ENCODE measurements at places on chromosomes 6 and 20. TPM values are rescaled to one million over a fixed set of nuclear protein-coding genes. Genes with fewer than 3 reads are reported as not detected.

The HCRTR2 gene
- total RNA-seq: not detected

The CTAGE9 gene
- 6.2 TPM for total RNA-seq

The MYMX gene
- total RNA-seq: not detected

The GSTA3 gene
- not detected for total RNA-seq

The CALHM4 gene
- total RNA-seq: not detected

The TASP1 gene
- total RNA-seq: 9.3 TPM

DNA sequence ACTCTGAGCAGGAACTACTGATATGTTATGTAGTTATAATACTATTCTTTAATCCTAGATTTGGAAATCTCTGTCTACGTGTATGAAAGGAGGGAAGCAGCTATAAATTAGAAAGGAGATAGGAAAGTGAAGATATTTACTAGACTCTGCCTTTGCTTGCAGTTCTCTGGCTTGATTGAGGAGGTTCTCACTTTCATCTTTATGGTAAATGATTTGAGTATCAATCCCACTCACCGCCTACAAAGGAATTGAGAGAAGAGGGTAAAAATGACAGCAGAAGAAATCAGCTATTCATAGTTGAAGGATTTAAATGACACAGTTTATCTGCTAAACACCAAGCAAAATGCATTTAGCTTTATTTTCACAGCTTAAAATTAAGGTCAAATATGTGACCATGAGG, 67.3 kb downstream of the FAM229B start:
- no peak for DNase-seq

DNA sequence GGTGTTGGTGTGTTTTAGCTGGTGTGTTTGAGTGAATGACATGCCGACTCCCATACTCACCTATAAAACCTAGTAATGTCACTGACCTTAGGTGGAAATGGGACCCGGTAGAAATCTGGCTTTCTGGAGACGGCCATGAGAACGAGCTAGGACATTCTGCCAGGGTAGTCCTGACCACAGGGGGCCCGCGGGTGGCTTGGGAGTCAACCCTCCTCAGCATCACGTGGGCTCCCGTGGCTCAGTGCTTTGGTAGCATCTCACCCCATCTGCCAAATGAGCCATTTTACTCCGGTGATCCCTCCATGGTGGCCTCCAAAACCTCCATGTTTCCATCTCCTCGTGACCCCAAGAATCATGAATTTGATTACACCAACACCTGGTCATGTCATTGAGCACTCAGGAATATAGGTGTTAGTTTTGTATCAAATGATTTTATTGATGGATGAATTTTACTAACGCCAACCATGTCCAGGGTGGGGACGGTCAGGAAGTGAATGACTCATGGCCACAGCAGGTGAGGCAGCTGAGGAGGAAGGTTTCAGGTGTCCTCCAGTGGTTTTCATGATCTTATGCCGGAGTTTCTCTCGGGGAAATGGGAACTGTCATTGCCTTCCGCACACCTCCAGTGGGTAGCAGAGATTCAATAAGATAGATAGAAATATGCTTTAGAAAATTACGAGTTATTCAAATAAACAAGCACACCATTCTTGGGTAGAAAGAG, 195.0 kb downstream of the SYNDIG1 start:
- DNase-seq: no peak

GRCh38 chr6:80939898-80940297, 812.6 kb downstream of the TENT5A start:
- no peak for DNase-seq

- no peak for DNase-seq
Measured at GRCh38 chr20:45958593-45958992, 13.4 kb downstream of the ZNF335 start.

DNA sequence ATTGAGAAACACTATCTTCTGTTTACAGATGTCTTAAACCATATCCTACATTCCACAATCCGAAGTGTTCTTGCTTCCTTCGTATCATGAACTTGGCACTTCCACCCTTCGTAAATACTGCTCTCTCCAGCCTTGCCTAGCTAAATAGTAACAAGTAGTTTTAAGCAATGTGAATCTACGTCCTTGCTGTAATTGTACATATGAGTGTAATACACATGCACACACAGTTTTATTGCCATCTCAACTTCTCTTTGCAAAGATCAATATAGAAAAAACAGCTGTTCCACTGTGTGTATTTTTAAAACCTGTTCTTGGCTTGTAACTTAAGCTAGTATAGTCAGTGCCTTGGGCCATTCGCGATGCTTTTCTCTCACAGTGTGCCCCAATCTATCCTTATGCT, 1524.7 kb downstream of the GRIK2 start:
- no peak for DNase-seq

DNA sequence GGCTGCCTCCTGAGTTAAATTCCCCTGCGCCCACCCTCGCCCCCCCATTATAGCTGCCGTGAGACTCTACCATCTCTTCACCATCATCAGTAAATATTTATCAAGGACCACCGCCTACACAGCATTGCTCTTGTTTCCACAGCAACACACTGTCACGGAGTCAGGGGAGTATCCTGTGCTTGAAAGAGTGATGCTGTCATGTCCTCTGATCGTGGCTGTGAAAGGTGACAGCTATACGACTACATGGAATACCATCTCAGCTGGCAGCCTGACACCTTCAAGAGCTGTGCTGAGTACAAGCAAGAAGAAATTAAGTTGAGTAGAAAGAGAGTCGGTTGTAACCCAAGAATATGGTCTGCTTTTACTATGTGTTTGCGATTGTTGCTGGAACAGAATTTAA, 3.4 kb downstream of the PTPRT start:
- no peak for DNase-seq

DNA sequence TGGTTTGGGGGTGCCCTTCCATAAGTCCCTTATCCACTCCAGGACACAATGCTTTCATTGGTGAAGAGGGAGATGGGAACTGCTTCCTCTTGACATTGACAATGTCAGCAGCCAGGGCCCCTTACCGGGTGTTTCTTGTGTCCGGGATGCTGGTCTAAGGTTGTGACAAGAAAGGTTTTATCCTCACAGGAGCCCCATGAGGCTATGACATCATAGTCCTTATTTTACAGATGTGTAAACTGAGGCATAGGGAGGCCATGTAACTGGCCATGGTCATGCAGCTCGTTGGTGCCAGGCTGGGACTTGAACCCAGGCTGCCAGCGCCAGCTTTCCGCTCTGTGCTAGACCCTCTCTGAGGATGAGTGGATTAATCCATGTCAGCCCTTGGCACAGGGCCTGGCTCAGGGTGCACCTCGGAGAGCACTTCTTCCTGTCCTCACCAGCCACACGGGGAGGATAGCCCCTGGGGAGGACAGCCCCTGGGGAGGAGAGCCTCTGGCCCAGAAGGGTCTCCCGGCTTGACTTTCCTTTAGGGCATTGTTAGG, 157.3 kb downstream of the SYCP2 start:
- DNase-seq: peak; percentile 14

GRCh38 chr20:41524980-41525613, 93.1 kb downstream of the CHD6 start:
- DNase-seq: peak; percentile 86

- DNase-seq: no peak
Measured at GRCh38 chr6:73579389-73579788, 58.6 kb upstream of the EEF1A1 start.

- DNase-seq: no peak
Measured at GRCh38 chr20:5887386-5887785, 62.9 kb downstream of the TRMT6 start.

DNA sequence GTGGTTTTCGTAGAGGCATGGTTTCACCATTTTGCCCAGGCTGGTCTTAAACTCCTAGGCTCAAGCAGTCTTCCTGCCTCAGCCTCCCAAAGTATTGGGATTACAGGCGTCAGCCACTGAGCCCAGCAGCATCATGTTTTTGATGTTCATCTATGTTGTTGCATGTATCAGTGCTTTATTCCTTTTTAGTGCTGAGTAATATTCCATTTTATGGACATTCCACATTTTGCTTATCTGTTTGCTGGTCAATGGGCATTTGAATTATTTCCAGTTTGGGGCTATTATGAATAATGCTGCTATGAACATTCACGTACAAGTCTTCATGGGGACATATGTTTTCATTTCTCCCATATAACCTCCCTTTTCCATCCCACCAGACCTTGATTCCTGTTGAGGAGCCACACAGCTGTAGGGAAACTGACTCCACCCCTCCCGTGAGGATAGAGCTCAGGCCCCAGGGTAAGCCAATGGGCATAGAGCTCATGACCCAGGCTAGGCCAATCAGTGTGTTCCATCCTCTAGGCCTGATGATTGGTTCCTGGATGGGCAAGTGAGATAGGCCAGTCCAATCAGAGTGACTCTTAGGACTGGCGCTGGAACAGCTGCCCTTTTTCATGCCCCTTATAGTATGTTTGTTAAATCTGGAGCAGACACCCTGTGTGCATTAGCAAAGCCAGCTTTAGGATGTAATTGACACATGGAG, 49.5 kb downstream of the DLGAP4 start:
- DNase-seq: no peak

- no peak for DNase-seq
Measured at GRCh38 chr6:139249395-139249794, 42.4 kb downstream of the TXLNB start.

GRCh38 chr20:40765814-40766480, 76.9 kb upstream of the MAFB start:
- DNase-seq: no peak

GRCh38 chr20:5859608-5860007, 90.7 kb downstream of the TRMT6 start:
- DNase-seq: no peak

DNA sequence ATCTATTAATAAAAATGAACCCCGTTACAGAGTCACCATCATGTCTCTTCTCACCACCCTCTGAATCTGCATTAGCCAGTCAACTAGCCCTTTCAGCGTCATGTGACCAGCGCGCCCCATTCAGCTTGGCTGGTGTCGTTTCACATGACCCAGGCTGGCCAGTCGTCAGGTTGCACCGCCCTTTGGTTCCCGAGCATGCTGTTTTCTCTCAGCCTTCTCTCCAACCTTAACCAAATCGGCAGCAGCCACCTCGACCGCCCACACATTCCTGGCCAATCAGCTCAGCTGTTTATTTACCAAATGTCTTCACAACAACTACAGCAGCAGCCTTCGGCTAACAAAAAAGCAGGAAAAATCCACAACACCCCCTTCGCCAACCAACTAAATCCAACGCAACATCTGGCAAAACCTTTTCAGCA, 5.6 kb downstream of the SRSF3 start:
- DNase-seq: peak; percentile 63

GRCh38 chr20:62339647-62340062, 27.5 kb downstream of the LAMA5 start:
- no peak for DNase-seq

All from stomach (tissue), 19 donors.